Activated CD4-positive, alpha-beta T cell treated with anti-CD3 and anti-CD28 coated beads for 4 hours (primary cell): ENCODE measurements at places on chromosomes 1 and 21.

- no peak for DNase-seq
These were observed 213.0 kb downstream of the KCTD3 start for GRCh38 chr1:215780139-215780538.

DNA sequence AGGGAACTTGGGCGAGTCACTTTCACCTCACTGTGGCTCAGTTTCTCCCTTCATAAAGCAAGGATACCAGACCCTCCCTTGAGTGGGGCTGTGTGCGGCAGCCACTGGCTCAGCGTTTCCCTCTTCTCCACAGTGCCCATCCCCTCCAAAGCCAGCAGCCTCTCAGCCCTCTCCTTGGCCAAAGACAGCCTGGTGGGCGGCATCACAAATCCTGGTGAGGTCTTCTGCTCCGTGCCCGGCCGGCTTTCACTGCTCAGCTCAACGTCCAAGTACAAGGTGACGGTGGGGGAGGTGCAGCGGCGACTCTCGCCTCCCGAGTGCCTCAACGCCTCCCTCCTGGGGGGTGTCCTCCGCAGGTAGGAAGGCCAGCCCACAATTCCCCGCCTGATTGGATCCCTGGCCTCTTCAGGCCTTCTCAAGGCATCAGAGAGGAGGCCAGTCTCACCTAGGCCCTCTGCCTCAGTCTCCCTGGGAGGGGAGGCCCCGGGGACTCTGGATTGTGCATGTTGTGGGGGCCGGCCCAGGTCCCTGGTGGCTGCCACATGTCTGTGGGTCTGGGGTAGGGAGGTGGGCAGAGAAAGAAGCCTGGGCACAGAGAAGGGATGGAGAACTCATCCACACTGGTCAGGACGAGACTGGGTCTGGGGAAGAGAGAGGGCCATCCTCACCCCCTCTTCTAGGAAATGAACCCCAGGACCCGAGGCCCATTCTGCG is 15.2 kb downstream of the TFAP2E start:
- DNase-seq, result no peak

DNA sequence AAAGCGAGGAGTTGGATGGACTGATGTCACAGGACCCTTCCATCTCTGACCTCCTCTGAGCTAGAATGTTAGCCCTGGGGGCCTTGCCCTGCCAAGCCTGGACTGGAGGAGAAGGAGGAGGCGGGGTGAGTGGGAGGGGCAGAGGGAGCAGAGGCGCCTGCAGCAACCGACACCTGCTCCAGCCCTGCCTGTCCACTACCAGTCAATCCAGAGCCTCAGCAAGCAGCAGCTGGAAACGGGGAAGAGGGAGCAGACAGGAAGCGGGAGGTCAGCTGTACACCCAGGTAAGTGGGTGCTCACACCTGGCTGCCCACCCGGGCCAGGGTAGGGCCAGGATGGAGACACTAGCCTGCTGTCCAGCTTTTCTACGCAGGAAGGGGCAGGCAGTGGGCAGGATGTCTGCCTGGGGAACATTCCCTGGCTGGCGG is at the start of gene IGFN1:
TSS of gene IGFN1 (plus strand) at position 201 of the 428 bp plus-strand sequence. CDS start 2,470 bp downstream, outside the sequence.
- no peak for DNase-seq

GRCh38 chr1:161962091-161962887 is 61.4 kb downstream of the OLFML2B start:
- peak; percentile 35 for DNase-seq

GRCh38 chr1:87592156-87592555 is 263.5 kb downstream of the LMO4 start:
- DNase-seq, result no peak

DNA sequence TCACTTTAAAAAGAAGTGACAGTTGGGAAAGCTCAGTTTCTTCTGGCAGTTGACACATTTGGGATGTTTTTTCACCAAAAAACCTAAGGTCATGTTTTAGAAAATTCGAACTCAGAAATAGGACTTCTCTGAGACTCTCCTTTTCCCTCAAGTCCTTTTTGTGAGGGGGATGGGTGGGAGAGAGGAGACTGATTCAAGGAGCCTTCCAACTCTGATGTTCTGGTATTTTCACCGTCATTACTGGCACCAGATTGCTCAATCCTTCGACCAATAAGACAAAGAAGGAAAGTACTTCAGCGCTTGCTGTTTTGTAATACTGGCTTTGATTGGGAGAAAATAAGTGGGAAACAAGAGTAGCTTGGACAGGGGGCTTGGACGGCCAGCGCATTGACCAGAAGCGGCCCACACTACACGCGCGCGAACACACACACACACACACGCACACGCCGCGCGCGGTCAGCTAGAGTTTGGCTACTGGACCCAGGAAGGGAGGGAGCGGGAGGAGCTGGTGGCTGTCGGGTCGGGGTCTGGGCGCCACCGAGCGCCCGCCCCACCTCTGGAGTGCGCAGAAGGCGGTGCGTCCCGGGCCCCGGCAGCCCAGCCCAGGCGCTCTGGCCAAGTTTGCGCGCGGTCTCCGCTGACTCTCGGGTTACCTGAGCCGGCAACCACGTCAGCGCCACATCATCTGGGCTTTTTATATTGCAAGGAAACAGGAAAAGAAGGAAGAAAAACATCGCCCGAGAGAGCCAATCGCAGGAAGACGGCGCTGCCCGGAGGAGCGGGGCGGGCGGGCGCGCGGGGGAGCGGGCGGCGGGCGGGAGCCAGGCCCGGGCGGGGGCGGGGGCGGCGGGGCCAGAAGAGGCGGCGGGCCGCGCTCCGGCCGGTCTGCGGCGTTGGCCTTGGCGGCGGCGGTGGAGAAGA is at the start of gene KCNK1:
TSS of gene KCNK1 (plus strand) at position 855 of the 921 bp plus-strand sequence. CDS start at position 921, 66 bp downstream.
- no peak for DNase-seq

GRCh38 chr21:36706951-36707762 is 8.2 kb downstream of the SIM2 start:
- DNase-seq, result no peak

GRCh38 chr1:29259802-29260441 is 23.6 kb downstream of the PTPRU start:
- no peak for DNase-seq

- peak; percentile 41 for DNase-seq
These were observed 1.1 kb downstream of the AKT3 start for GRCh38 chr1:243848858-243849420.

- DNase-seq, result no peak
These were observed 358.6 kb downstream of the USH2A start for GRCh38 chr1:216064643-216065042.

GRCh38 chr1:233639611-233640010 is 25.7 kb downstream of the KCNK1 start:
- no peak for DNase-seq

- DNase-seq, result no peak
These were observed 35.2 kb downstream of the PTPRC start for GRCh38 chr1:198674009-198674408.

DNA sequence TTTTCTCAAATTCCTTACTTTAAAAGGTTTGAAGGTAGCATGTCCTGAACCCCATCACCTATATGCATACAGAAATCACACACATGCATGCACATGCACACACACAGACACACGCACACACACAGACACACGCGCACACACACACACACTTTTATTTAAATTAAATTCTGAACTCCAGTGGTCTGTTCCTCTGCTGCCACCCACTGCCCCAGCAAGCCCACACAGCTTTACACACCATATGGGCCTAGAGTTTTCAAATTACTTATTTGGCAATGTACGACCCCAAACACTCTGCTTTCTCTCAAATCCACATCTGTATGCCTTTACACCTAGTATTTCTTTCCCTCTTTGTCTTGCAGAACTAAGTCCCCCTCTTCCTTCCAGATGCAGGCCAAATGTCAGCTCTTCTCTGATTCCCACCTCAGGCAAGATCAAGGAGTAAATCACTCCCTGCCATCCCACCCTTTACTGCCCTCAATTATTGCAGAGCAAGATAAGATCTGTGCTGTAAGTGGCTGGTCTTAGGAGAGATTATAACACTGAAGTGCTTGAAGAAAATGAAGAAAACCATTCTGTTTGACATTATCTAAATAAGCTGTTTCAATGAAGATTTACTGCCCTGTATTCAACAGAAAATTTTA is 429.9 kb upstream of the CXADR start:
- no peak for DNase-seq

DNA sequence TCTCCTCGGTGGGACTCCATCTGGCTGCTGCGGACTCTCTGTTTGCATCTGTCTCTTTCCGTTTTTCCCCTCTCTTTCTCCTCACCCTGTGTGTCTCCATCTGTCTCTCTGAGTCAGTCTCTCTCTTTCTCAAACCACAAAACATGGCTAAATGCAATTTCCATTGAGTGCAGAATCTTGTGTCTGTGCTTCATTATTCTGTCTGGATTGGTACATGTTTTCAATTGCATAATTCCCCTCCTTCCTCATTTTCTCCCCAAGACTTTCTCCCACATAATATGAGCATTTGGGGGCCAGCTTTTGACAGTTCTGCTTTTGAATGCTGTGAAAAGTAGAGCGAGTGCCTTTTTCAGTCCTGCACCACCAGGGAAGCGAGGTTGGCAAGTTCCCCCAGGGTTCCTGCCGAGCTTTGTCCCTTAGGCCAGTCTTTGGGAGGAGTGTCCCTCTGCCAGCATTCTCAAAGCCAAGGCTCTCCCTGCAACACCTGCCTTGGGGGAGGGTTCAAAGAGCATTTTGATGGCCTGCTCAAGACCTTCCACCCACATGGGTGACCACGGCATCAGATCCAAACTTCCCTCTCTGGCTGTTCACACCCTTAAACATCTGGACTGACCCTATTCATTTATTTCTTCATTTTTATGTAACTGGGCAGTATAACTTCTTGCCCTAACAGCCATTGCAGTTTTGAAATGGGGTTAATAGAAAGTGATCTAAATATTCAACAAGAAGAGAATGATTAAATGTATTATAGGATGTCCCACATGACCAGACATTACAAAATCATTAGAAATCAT is 32.8 kb upstream of the SCMH1 start:
- DNase-seq, result no peak

GRCh38 chr1:115810609-115811008 is 30.3 kb downstream of the NHLH2 start:
- no peak for DNase-seq

- DNase-seq, result no peak
These were observed 213.2 kb upstream of the JUN start for GRCh38 chr1:58997060-58997411.

DNA sequence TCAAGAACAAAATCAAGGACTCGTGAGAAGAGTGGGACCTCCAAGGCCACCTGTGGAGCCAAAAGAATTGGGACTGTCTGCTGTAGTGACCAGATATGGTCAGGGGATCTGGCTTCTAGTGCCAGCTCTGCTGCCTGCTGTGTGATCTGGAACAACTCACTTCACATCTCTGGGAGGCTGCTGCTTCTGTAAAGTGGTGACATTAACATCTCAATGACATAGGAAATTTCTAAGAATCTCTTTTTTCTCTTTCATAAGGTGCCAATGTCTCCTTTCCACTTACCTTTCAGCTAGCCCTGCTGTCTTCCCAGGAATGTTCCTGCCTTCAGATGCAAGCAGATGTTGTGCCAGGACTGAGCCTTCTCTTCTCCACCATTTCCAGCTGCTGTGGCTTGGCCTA is 5.0 kb upstream of the SRSF4 start:
- no peak for DNase-seq

DNA sequence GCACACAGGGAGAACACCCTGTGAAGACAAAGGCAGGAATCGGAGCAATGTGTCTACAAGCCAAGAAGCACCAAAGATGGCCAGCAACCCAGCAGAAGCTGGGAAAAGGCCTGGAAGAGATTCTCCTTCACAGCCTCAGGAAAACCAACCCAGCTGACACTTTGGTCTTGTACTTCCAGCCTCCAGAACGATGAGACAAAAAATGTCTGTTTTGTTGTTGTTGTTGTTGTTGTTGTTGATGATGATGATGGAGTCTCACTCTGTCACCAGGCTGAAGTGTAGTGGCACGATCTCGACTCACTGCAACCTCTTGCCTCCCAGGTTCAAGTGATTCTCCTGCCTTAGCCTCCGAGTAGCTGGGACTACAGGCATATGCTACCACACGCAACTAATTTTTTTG is 157.3 kb downstream of the ETS2 start:
- DNase-seq, result no peak

- DNase-seq, result no peak
These were observed 113.5 kb upstream of the CD34 start for GRCh38 chr1:208024406-208024805.

- no peak for DNase-seq
These were observed 163.3 kb downstream of the NRIP1 start for GRCh38 chr21:14901482-14901958.

DNA sequence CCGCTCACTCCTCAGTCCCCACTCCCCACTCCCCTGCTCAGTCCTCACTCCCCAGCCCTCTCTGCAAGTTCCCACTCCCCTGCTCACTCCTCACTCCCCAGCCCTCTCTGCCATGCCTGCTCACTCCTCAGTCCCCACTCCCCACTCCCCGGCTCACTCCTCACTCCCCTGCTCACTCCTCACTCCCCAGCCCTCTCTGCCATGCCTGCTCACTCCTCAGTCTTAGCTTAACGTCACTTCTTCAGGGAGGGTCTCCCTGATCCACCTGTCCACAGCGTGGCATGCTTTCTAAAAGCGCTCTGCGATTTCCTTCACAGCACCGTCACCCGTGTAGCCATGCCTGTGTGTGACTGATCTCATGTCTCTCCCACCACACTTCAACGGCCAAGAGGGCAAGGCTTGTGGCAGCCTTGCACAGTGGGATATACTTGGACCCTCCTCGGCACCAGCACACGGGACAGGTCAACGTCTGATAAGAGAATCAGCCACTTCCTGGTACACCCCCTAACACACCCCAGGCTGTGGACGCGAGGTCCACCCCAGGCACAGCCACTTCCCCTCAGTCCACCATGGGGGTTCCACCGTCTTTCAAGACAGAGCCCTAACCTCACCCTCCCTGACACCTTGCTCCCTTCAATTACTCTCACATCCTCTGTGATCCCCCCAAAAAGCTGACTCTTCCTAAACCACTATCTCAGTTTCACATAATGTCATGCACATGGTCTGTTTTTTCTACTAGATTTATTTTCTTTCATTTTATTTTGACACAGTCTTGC is 14.0 kb downstream of the PRDM15 start:
- no peak for DNase-seq

GRCh38 chr21:17270229-17270628 is 242.6 kb upstream of the CXADR start:
- no peak for DNase-seq

GRCh38 chr1:7060745-7061144 is 275.5 kb downstream of the CAMTA1 start:
- no peak for DNase-seq

- no peak for DNase-seq
These were observed 12.5 kb downstream of the AGT start for GRCh38 chr1:230701434-230701833.

DNA sequence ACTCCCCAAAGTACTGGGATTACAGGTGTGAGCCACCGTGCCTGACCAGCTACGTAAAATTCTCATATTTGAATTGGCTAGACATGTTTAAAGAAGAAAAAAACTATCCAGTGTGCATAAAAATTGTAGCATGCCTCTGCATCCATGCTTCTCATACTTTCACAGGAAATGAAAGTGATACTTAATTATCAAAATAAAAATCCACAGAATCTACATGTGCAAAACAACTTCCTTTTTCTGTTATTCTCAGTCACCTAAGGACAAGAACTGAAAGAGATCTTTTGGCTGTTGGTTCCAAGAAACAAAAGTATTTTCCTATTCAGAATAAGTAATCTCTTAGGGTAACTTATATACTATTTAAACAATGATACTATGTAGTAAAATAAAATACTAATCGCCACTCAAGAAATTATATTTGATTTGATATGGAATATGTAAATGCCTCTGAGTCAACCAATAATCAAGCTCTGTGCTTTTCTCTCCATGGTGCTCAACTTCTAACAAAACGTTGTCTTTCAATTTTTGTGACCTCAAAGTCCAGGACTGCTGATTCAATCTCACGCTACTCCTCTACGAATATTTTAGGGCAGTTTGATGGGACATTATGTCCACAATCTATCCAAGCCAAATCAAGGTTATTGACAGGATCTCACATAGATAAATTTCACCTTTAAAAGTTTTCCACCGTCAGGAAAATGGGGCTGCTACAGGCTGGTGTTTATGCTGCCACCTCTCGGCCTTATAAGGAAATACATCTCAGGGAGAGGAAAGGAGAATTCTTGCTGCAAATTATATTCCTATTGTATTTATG is 102.7 kb downstream of the ZNF281 start:
- DNase-seq, result peak; percentile 4
